Gastroesophageal sphincter (tissue), 4 donors: ENCODE measurements at places on chromosomes 5 and 9. TPM values are rescaled to one million over a fixed set of nuclear protein-coding genes. Genes with fewer than 3 reads are reported as not detected.

- no peak for ATAC-seq
These were observed 33.9 kb upstream of the NXNL2 start for GRCh38 chr9:88501086-88501485.

DNA sequence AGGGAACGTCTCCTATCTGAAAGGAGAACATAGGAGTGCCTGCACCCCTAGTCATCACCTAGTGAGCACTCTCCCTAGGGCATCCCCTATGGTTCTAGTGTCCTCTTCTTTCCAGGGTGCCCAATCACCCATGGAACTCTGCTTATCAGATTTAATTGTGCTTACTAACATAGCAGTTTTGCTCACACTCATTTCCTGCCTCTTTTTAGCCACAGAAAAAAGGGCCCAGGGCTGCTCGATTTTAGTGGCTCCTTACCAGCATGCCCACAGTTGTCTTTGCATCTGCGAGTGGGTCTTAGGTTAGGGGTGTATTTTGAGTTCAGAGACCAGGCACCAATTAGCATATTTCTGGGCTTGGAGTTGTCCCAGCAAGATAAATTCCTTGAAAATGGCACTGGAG, 1110.2 kb downstream of the TAF11L14 start:
- ATAC-seq, result no peak

GRCh38 chr9:114894609-114895433, 35.6 kb downstream of the TNFSF8 start:
- peak; percentile 83 for ATAC-seq

DNA sequence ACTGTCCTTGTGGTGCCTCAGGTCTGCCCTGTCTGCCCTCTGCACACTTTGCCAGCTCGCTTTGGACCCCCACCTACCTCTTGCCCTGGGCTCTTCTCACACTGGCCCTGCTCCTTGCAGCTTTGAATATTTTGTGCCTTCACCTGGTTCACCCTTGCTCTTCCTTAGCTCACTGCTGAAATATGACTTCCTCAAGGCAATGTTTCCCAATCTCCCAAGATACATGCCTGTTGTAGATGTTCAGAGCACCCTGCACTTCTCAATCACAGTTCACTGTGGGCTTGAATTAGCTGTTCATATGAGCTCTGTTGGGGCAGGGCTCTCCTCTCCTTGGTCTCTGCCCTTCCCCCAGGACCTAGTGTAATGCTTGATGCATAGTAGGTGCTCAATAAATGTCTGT, 8.0 kb downstream of the AFAP1L1 start:
- no peak for ATAC-seq

GRCh38 chr9:68740561-68740960, 35.5 kb downstream of the PIP5K1B start:
- no peak for ATAC-seq

- ATAC-seq, result no peak
These were observed 24.0 kb upstream of the GPR151 start for GRCh38 chr5:146539973-146540372.

- no peak for ATAC-seq
These were observed 47.1 kb downstream of the MAPKAP1 start for GRCh38 chr9:125659954-125660353.

Gene UGT3A2
- total RNA-seq, result not detected

Gene ALG2
- 21.9 TPM for total RNA-seq
